Heart left ventricle (tissue), 16 donors: ENCODE measurements at places on chromosomes 12 and 14. TPM values are rescaled to one million over a fixed set of nuclear protein-coding genes. Genes with fewer than 3 reads are reported as not detected.

The PLCZ1 gene
- polyA plus RNA-seq: not detected

The TAS2R46 gene
- polyA plus RNA-seq: not detected

The KRT83 gene
- not detected for polyA plus RNA-seq

The DLK1 gene
- 6.4 TPM for polyA plus RNA-seq

The MIP gene
- polyA plus RNA-seq: not detected

The AQP2 gene
- polyA plus RNA-seq: not detected

The TAS2R50 gene
- 0.10 TPM for polyA plus RNA-seq

The SAMD15 gene
- 0.08 TPM for polyA plus RNA-seq

The PCED1B gene
- 0.55 TPM for polyA plus RNA-seq

The SUPT16H gene
- 19.5 TPM for polyA plus RNA-seq

The NAV3 gene
- polyA plus RNA-seq: 1.1 TPM

The GLS2 gene
- polyA plus RNA-seq: 0.50 TPM

The RND1 gene
- polyA plus RNA-seq: 0.53 TPM

The FLRT2 gene
- polyA plus RNA-seq: 1.6 TPM

The CD163 gene
- 72.0 TPM for polyA plus RNA-seq
